ENCODE measurements at places on chromosomes 12 and 14. TPM values are rescaled to one million over a fixed set of nuclear protein-coding genes. Genes with fewer than 3 reads are reported as not detected.

MYO1H gene
- not detected for total RNA-seq

DDHD1 gene
- 18.9 TPM for total RNA-seq

E2F7 gene
- 28.6 TPM for total RNA-seq

BCAT1 gene
- 186 TPM for total RNA-seq

FOXM1 gene
- total RNA-seq = 0.28 TPM

KRT3 gene
- not detected for total RNA-seq

KCNH3 gene
- total RNA-seq = under 0.01 TPM

SYNE3 gene
- total RNA-seq = 5.9 TPM

MUCL1 gene
- total RNA-seq = not detected

AKAP6 gene
- total RNA-seq = 4.0 TPM

ACOT6 gene
- not detected for total RNA-seq

KCNMB4 gene
- 5.1 TPM for total RNA-seq

AVPR1A gene
- 0.56 TPM for total RNA-seq

KRT83 gene
- total RNA-seq = not detected

CYP46A1 gene
- total RNA-seq = 0.56 TPM

CELA1 gene
- not detected for total RNA-seq

CARMIL3 gene
- not detected for total RNA-seq

GZMH gene
- not detected for total RNA-seq

RTL1 gene
- total RNA-seq = not detected

RASAL1 gene
- not detected for total RNA-seq

GPR137C gene
- 0.58 TPM for total RNA-seq

RPS6KL1 gene
- total RNA-seq = 0.96 TPM

DAO gene
- total RNA-seq = not detected

SARNP gene
- total RNA-seq = 103 TPM

SYCP3 gene
- 0.85 TPM for total RNA-seq

DNAI7 gene
- total RNA-seq = 0.28 TPM

NPFF gene
- total RNA-seq = not detected

MAP1LC3B2 gene
- total RNA-seq = 0.28 TPM

REP15 gene
- total RNA-seq = 2.9 TPM

SIRT4 gene
- 0.96 TPM for total RNA-seq

SLC10A1 gene
- not detected for total RNA-seq

NOC4L gene
- 9.0 TPM for total RNA-seq

NFATC4 gene
- 30.3 TPM for total RNA-seq

IGF1 gene
- total RNA-seq = 0.56 TPM

SOAT2 gene
- total RNA-seq = not detected

GNB3 gene
- 1.4 TPM for total RNA-seq

GALNT9 gene
- total RNA-seq = 0.19 TPM

PMEL gene
- 1.1 TPM for total RNA-seq

KRT73 gene
- total RNA-seq = not detected

HCAR3 gene
- not detected for total RNA-seq

ANKS1B gene
- total RNA-seq = 0.38 TPM

TAS2R9 gene
- not detected for total RNA-seq

USP15 gene
- 50.4 TPM for total RNA-seq

EML1 gene
- 27.2 TPM for total RNA-seq

GLIPR1L1 gene
- total RNA-seq = not detected

SERPINA4 gene
- total RNA-seq = not detected

LRTM2 gene
- not detected for total RNA-seq

CLEC14A gene
- total RNA-seq = 8.2 TPM

ERP27 gene
- total RNA-seq = 0.19 TPM

DNAJC22 gene
- total RNA-seq = 2.5 TPM

NEUROD4 gene
- not detected for total RNA-seq

CDKL1 gene
- total RNA-seq = 2.9 TPM

LBHD2 gene
- not detected for total RNA-seq

TIMM9 gene
- 11.8 TPM for total RNA-seq

All from regular cardiac myocyte (primary cell).